AG08395 (cell line): ENCODE measurements at places on chromosomes 2 and 18.

DNA sequence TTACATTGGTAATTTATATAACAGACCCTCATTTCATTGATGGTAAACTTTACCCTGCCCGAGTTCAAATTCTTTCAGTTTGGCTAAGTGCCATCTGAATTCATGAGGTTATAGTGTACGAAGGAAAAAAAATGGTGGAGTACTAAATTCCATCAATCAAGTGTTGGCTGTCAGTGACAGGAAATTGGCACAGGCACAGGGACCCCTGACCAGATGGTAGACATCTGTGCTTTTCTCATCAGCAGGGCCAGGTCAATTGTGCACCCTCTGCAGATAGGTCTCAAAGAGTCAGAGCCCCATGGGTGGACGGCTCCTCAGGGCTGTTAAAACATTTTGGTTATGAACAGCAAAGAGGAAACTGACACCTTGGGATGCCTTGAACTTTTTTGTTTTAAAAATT lies 439.2 kb downstream of the SETBP1 start:
- DNase-seq = no peak

GRCh38 chr2:237628247-237629187 lies 1.1 kb downstream of the LRRFIP1 start:
- no peak for DNase-seq

DNA sequence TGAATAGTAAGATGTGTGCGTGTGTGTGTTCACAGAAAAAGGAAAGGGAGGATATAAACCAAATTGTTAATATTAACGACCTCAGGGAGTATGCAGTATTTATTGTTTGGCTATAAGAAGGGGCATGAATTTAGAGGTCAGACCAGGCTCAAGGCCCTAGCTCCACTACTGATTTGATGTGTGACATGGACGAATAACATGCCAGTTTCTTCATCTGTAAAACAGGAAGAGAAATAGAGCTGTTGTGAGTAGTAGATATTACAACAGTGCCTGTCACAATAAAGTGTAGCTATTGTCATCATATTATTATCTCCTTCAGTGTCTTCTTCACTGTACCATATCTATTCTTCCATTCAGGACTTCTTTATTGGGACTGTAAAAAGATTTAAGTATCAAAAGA lies 4.1 kb upstream of the MAT2A start:
- no peak for DNase-seq

GRCh38 chr2:86441392-86441881 lies 266 bp downstream of the KDM3A start:
- DNase-seq = no peak

GRCh38 chr2:17163638-17164037 lies 354.6 kb downstream of the RAD51AP2 start:
- no peak for DNase-seq

GRCh38 chr2:65024149-65024829 lies 31.9 kb upstream of the CEP68 start:
- DNase-seq = peak; percentile 88

- DNase-seq = peak; percentile 67
Measured at GRCh38 chr2:174025271-174026121, 60.3 kb upstream of the SP3 start.

DNA sequence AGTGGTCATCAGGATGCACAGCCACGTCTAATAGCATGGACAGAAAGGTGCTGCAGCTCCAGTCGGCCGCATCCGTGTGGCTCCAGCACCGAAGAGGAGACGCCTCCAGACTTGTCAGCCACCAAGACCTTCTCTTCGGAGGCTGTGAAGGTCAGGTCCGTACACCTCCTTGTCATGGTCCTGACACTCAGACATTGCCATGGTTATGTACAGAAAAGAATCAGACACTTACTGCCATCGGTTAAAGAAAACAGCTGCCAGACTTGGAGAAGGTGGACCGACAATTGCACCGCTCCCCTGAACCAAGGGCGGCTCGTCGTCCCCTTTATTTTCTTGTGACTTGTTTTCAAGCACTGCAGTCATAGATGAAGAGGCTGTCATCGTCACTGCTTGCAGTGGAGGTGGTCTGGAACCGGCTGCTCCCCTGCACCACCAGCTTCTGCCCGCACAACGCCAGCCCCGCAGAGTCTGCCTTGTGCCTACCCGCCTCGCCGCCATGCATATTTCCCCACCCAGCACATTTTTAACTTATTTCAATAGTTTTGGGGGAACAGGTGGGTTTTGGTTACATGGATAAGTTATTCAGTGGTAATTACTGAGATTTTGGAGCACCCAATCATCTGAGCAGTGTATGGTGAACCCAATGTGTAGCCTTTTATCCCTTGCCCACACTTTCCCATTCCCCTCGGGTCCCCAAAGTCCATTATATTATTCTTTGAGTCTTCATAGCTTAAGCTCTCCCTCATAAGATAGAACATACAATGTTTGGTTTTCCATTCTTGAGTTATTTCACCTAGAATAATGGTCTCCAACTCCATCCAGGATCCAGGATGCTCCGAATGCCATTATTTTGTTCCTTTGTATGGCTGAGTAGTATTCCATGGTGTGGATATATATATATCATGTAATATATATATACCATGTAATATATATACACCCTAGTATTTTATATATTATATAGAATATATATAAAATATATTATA lies 18.1 kb downstream of the FBXO48 start:
- DNase-seq = no peak

- no peak for DNase-seq
Measured at GRCh38 chr2:54492335-54492734, 36.2 kb downstream of the SPTBN1 start.

DNA sequence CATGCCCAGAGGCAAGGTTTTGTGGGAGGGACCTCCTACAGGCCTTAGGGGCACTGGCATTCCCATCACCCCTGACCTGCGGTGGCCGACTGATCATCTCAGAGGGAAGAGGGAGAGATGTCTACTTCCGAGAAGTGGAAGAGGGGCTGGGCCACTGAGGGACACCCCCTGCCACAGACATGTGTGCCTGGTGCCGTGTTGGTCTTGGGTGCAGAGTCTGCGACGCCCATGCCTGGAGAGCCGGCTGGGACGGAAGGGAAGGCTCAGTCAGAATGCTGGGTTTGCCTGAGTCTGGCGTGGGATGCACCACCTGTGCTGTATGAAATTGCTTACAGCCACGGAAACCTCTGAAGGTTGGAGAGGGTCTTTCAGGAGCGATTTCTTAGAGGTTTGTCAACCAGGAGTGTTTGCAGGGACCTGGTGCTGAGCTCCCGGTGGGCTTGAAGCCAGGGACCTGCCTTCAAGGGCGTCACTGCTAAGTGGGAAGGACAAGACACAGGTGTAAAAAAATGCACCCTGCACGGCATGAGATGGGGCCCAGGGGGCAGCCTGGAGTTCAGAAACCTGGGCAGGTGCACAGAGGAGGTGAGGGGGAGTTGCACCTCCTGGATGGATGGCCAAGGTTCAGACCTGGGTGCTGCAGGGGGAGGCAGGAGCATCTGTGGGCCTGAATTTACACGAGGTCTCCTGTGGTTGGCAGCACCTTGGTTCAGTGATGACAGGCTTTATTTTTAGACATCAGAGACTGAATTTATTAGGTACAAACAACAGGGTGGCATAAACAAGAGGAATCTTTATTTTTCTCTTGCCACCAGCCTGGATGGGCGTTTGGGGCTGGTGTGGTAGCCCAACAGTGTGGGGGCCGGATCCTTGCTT lies 100.3 kb downstream of the CTIF start:
- DNase-seq = no peak

DNA sequence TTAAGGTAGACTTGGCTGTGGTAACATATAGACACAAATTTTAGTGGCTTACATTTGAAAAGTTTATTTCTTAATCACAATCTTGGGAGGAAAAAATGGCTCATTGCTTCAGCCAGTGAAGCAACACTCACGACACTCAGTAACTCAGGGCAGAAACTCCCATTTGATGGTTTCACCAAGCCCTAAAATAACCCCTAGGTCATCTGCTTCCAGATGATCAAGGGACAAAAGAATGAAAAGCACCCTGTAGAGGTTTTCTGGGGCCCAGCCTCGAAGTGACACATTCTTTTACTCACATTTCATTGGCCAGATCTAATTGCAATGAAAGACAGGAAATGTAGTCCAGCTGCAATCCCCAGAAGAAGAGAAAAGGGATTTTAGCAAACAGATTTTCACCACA lies 275.9 kb downstream of the TMX3 start:
- peak; percentile 89 for DNase-seq

GRCh38 chr2:20185176-20186022 lies 39.5 kb downstream of the SDC1 start:
- DNase-seq = no peak

DNA sequence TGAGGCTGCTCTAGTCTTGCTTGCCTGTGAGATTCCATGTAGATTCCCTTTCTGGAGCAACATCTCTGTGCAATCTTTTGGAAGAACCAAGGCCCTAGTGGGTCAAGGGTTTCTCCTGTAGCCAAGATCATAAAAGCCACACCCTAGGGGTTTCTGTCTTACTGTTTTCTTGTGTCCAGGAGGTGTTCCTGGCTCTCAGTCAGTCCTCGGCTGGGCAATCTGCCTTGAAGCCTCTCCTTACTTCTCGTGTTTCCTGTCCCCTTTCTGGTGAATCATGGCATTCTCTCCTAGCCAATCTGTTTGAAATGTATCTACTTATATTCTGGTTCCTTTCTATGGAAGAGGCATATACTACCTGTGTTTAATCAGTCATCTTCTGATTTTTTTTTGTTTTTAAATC lies 484.8 kb upstream of the UBE2E3 start:
- DNase-seq = no peak

GRCh38 chr2:105518897-105519296 lies 120.0 kb upstream of the FHL2 start:
- no peak for DNase-seq

DNA sequence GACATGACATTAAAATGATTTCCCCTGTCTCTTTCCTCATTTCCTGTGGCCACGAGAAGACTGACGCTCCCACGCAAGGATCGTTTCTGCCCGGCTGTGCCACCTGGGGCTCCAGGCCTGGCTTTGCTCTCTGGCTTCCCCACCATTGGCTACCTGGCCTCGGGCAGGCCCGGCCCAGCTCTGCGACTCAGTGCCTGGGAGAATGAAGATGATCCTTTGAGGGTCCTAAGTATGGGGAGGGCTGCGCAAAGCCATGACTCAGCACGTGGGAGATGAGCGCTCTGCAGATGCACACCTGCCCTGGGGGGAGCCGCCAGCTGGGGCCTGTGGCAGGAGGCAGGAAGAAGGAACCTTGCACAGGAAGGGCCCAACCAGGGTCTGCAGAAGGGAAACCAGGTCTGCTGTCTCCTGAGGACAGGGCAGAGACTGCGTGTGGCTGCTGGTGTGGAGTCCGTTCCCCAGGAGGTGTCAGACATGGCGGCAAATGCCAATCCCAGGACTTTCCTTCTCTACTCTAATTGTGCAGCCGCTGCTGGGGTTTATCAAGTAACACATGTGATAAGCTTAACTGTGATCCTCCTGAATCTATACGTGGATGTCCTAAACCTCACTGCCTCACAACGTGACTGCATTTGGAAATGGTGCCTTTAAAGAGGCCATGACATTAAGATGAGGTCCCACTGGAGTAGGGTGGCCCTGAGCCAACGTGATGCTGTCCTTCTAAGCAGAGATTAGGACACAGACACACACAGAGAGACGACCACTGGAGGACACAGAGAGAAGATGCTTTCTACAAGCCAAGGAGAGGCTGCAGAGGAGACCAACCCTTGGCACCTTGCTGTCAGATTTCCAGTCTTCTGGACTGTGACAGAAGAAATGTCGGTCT lies 32.9 kb downstream of the MBP start:
- no peak for DNase-seq
